B cell (primary cell): ENCODE measurements at places on chromosomes 7 and 10. TPM values are rescaled to one million over a fixed set of nuclear protein-coding genes. Genes with fewer than 3 reads are reported as not detected.

DNA sequence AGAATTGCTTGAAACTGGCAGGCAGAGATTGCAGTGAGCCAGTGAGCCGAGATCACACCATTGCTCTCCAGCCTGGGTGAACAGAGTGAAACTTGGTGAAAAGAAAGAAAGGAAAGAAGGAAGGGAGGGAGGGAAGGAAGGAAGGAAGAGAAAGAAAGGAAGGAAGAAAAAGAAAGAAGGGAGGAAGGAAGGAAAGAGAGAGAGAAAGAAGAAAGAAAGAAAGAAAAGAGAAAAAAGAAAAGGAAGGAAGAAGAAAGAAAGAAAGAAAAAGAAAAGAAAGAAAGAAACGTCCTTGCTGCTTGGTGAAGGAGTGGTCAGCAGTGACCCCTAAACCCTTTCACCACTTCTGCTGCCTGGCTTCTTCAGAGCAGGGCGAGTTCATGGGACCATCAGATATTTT, 147.1 kb upstream of the MYO3A start:
- no peaks in the 10 kb centered on the region for H3K4me1 ChIP-seq
- no peak for DNase-seq
- H3K4me3 ChIP-seq: no peak overlapping the region
- H3K27ac ChIP-seq: no peak overlapping the region

AKR1C4 gene
- not detected in 2 replicates for total RNA-seq

CDH23 gene
- 0.37 and 0.39 TPM in 2 replicates for total RNA-seq

- no peak for DNase-seq
- H3K36me3 ChIP-seq: no peaks in the 10 kb centered on the region
- no peak overlapping the region for H3K27ac ChIP-seq
- H3K4me3 ChIP-seq: no peak overlapping the region
- no peaks in the 10 kb centered on the region for H3K4me1 ChIP-seq
These were observed 24.1 kb downstream of the ANTXRL start for GRCh38 chr10:46310851-46311250.

DNA sequence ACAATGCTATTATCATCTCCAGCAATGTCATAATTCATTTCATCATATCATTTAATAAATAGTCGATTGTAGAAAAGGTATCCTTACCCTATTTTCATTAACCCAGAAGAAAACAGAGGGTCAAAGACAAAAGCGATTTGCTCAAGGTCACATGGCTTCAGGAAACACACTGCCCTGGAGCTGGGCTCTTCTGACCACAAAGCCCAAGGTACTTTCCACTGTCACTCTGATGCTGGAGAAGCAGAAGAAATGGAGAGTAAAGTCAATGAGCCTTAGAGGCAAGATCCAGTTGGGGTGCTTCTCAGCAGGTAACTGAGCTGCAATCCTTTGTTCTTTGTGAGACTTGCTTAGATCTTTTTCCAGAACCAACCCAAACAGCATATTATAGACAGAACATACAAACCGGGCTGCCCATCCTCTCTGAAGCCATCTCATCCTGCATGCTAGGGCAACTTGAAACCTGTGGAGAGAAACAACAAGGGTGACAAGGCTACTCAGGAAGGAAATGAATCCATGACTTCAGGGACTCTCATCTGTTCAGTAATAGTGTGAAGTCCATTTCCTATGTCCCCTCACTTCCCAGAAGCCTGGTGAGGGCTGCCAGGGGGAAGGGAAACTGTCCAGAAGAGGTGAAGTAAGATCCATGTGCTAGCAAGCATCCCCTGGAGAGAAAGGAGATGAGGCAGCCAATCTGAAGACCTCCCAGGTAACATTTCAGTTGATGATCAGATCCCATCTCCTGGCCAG, 148.6 kb upstream of the SVIL start:
- no peaks in the 10 kb centered on the region for H3K36me3 ChIP-seq
- no peak overlapping the region for H3K27ac ChIP-seq
- no peaks in the 10 kb centered on the region for H3K27me3 ChIP-seq
- no peak overlapping the region for H3K4me3 ChIP-seq
- H3K4me1 ChIP-seq: no peaks in the 10 kb centered on the region

- H3K4me1 ChIP-seq: no peaks in the 10 kb centered on the region
- no peak overlapping the region for H3K27ac ChIP-seq
- H3K27me3 ChIP-seq: peaks cover 2% of the 10 kb centered on the region
- no peak for DNase-seq
- no peak overlapping the region for H3K4me3 ChIP-seq
These were observed 76.6 kb downstream of the PTPRE start for GRCh38 chr10:127983344-127984100.
